Central memory CD8-positive, alpha-beta T cell (primary cell): ENCODE measurements at places on chromosomes 5 and 9.
A peak's percentile ranks its signal among the peaks of the same experiment; 100 is the strongest.

GRCh38 chr5:59099270-59099994, 516.6 kb downstream of the RAB3C start:
- peak; percentile 63 for DNase-seq

DNA sequence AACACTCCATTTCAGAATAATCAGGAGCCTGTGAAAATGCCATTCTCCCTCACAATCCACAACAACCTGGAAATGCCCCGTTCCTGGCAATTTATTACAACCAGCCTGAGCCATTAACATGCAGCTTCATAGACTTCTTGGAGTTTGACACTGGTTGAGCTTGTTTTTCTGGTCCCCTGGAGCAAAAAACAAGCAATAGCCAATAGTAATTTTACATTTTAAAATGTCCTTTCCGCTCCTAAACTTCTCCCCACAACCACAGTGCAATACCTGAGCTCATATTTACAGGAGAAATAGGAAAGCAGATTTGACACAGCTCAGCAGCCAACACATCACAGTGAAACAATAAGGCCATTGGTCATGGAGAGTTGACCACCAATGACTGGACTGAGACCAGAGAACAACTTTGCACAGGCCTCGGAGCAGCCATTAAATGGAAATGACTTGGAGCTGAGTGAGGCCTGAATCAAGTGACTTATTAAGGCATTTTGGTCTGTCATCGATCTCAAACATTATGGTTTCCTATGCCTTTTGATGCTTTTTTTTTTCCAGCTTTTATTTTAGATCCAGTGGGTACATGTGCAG, 73.0 kb downstream of the ENC1 start:
- no peak for DNase-seq

- no peak for DNase-seq
Observed at GRCh38 chr9:27377147-27377807, 80.3 kb upstream of the EQTN start.

DNA sequence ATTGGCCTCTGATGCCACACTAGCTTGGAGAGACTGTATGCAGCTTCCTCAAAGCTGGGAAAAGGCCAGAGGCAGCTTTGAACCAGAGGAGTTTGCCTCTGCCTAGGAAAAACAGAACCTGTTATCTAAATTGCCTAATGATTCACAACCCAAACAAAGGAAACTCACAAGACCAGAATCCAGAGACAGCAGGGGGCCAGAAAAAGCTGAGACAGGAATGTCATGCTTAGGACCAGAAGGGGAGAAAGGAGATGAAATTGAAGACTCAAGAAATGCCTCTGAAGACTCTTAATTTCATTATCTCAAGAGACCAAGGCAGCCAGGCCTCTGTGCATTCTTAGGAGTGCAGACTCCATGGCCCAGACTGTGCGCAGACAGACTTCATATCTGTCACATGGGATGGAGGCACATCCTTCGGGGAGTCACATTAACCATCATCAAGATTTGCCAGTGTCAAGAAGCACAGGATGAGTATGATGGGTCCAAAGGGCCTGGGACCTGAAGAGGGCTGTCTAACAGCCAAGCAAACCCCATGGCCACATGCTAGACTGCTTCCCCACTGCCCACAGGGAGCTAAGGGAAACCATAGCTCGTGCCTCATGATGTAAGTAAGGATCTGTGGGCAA, 57.3 kb downstream of the ARSB start:
- no peak for DNase-seq

- no peak for DNase-seq
Observed at GRCh38 chr5:145979270-145980223, 43.2 kb downstream of the SH3RF2 start.

GRCh38 chr9:123756484-123757106, 173.3 kb downstream of the DENND1A start:
- no peak for DNase-seq

DNA sequence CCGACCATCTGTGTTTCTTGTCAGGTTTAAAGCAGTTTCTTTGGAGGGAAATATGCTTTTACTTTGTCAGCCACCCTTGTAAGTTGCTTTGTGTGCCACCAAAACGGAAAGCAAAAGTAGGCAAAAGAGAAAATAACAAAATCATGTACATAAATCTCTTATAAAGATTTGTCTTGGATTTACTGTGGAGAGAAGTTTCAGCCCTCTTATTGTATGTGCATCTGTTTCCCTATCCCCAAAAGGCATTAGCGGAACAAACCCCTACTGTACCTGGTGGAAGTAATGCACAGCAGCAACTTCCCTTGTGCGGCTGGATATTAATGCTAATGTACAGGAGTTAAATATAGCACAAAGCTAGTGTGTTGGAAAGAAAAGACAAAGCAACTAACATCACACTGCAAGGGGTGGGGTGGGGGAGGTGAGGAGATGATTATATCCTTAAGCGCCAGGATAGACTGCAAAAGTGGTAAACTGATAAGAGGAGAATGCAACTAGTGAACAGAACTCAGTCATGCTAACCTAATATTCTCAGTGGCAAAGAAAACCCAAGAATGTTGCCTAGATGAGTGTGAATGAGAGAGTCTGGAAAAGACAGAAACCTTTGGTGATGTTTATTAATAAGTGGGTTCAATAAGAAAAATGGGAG, 396.5 kb upstream of the MEF2C start:
- no peak for DNase-seq

- DNase-seq: no peak
Observed at GRCh38 chr9:78296201-78296892, 578 bp upstream of the PSAT1 start.

DNA sequence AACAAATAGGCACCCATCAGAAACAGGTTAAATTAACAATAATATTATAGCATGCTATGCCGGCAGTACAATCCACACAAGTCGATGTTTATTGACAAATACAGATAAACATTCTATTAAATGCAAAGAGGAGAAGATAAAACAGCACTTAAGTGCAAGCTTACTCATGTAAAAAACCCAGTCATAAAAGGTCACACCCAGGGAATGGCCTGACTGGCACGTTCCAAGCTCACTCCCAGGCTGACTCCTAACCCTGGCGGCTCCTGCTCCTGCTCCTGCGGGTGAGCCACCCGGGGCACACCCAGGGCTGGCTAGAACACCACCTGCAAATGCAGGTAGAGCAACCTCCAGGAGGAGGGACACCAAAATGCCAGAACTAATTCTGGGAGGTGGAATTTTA, 66.9 kb downstream of the SEMA4D start:
- no peak for DNase-seq

GRCh38 chr5:157665467-157666070, 5.8 kb upstream of the C5orf52 start:
- no peak for DNase-seq

DNA sequence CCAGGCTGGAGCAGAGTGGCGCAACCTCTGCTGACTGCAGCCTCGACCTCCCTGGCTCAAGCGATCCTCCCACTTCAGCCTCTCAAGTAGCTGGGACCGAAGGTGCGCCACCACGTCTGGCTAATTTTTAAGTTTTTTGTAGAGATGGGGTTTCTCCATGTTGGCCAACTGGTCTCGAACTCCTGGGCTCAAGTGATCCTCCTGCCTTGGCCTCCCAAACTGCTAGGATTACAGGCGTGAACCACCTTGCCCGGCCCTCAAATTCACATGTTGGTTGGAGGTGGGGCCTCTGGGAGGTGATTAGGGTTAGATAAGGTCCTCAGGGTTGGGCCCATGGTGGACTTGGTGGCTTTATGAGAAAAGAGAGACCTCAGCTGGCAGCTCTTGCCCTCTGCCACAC, 10.1 kb downstream of the LCN12 start:
- DNase-seq: no peak

- DNase-seq: no peak
Observed at GRCh38 chr5:9495121-9495520, 50.8 kb downstream of the SEMA5A start.

DNA sequence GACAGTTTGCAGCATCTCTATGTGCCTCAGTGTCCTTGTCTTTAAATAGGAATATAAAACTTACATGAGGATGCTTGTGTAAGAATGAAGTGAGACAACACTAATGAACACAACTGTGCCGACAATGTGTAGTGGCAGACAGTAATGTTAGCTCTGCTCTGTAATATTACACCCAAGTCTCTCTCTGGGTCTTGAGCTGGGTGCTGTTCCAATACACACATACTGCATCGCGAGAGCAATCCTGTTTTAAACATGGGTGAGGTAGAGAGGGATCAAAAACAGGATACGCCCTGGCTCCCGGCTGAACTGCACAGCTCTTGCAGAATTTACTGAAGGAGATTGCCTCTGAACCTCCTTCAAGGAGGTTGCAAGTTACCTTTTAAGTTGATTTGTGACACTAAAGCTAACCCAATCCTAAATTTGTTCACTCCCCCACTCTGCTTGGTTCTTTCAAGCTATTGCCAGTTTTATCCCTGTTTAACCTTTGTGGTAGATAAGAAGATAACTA, 155.2 kb upstream of the ISL1 start:
- no peak for DNase-seq

GRCh38 chr5:73896097-73896496, 270.1 kb downstream of the ARHGEF28 start:
- no peak for DNase-seq

- DNase-seq: no peak
Observed at GRCh38 chr5:143215690-143216089, 187.8 kb downstream of the NR3C1 start.

DNA sequence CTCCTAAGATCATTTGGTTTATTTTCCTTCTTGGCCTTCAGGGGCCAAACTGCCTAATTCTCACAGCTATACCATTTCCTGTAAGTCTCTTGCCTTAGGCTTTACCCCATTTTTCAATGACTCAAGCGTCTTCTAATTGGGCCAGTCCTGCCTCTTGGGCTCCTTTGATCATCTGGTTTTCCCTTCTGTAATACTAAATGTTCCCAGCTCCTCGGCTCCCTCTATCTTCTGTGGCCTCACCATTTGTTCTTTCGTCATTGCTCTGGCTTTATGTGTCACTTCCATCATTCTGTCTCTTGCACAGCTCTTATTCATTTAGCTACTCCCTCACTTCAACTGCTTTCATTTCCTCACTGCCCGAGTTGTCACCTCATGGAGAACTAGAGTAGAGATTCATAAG, 14.5 kb upstream of the SPINK7 start:
- no peak for DNase-seq

DNA sequence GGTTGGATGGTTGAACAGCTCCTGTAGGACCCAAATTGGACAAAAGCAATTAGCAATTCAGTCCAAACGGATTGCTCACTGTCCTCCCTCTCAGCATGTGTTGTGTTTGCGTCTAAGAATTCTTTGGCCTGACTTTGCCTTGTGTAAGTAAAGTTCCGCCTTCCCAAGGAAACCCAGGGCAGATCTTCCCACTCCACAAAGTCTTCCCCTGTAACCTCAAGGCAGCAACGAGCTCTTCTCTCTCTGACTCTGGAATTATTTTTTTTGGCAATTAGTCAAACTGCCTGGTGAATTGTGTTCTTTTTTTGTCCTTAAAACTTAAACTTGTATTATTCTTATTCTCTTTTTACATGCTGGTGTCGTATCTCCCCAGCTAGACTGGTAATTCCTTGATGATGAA, 20.7 kb upstream of the BASP1 start:
- no peak for DNase-seq

DNA sequence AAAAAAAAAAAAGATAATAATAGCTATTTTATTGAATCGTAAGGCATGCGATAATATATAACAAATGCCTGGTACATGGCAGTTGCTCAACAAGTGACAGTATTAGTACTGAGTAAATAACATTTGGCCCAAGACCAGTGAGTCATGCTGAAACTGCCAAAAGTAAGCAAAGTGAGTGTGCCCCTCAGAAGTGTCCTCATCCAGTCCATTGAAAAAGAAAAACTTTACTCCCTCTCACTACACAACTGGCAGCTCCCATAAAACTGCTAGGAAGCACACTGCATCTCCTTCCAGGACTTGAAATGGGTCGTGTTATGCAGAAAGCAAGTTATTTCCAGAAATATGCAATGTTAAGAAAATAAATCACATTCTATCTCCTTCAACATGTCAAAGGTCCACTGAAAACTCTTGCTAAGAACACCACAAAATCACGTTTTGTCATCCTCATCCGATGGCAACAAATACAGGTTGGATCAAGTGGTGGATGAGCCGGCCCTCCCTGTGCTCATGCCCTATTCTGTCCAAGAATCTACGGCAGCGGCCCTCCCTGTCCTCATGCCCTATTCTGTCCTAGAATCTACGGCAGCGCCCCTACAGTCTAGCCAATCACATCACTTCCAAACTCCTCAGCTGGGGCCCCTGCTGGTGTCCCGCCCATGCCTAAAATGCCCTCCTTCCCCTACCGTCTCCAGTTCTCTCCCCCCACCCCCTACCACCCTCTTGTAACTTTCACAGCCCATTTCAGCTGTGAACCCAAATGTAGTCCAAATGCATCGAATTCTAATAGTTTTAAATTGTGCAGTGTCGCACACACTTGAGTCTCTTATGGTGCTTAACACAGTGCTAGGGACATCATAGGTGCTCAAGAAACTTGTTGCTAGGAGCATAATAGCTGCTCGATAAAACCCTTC, 12.5 kb downstream of the PTCH1 start:
- DNase-seq: no peak

GRCh38 chr5:177455036-177455660, 8.5 kb downstream of the PRR7 start:
- DNase-seq: peak; percentile 91

- DNase-seq: no peak
Observed at GRCh38 chr9:85528142-85528541, 213.6 kb downstream of the AGTPBP1 start.

DNA sequence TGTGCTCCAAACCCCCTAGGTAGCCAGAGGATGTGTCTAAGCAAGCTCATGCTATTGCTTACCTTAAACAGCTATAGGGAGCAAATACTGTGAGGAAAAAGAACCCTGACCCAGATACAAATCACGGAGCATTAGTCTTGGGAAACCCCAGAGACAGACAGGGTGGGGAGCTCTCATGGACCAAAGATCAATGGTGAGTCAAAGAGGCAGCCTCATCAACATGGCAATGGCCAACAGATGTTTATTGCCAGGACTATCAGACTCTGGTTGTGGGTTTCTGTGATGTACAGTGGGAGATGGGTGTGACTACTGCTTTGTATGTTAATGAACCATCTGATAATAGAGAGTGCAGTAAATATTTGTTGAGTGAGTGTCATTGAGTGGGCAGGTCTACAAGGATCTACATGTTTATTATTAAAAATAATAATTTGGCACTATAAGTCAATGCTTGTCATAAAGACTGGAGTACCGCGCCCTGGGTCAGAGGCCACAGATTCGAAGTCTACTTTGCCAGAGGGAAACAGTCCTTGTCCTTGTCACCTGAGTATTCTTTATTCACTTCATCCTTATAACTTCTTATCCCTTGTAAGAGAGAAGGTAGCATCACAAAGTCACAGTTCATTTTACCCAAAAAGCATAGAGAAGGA, 56.5 kb upstream of the RAI14 start:
- DNase-seq: no peak

DNA sequence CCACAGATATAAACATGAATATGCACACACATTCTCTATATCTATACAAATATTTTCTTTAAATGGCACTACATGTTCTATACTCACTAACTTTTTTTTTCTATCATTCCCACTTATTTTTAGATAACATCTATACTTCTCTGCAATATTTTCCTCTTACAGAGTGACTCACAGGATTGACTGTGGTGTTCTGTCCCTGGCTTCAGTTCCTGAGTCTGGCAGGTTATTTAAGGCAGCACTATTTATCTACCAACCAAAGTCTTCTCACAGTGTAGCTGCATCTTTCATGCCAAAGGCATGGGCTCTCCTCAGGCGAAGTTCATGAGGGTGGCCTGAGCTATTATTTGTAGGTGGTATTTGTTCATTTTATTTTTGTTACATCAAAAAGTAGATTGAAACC, 409.0 kb downstream of the PRR16 start:
- no peak for DNase-seq
